A549 (cell line): ENCODE measurements at places on chromosomes 7 and 10. TPM values are rescaled to one million over a fixed set of nuclear protein-coding genes. Genes with fewer than 3 reads are reported as not detected.

The ASNS gene
- 55.9 to 73.7 TPM (median 55.9 TPM) in 3 replicates for polyA plus RNA-seq

The CNPY4 gene
- polyA plus RNA-seq = 16.8 to 26.2 TPM (median 22.8 TPM) in 3 replicates

The OR2A7 gene
- not detected in 3 replicates for polyA plus RNA-seq

The GNGT1 gene
- not detected in 3 replicates for polyA plus RNA-seq

The CUL1 gene
- polyA plus RNA-seq = 55.1 to 57.9 TPM (median 56.8 TPM) in 3 replicates

The SLC26A3 gene
- polyA plus RNA-seq = not detected in 3 replicates

The NODAL gene
- polyA plus RNA-seq = not detected in 3 replicates

The SPACDR gene
- polyA plus RNA-seq = 0.33 to 0.39 TPM (median 0.34 TPM) in 3 replicates

DNA sequence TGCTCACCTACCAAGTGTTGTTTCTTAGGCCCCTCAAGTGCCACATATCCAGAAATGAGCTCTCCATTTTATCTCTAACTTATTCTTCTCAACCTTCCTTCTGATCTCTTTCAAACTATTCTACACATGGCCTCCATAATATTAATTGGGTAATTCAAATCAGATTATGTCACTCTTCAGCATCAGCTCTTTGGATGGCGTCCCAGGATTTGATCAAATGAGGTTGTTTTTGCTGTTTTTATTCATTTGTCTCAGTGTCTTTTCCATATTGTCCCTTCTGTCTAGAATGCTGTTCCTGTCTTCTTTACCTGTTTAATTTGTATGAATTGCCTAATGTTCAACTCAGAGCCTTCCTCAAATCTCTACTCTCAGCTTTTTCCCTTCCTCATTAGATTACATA is 234.6 kb upstream of the CXCL12 start:
- no peak for DNase-seq

- DNase-seq = no peak
These were observed 473 bp downstream of the PPP1R9A start for GRCh38 chr7:94907811-94908322.

GRCh38 chr10:4102802-4103344 is 317.9 kb upstream of the KLF6 start:
- no peak for DNase-seq

- no peak for DNase-seq
These were observed 151.4 kb downstream of the PTPN20 start for GRCh38 chr10:47062441-47063200.

DNA sequence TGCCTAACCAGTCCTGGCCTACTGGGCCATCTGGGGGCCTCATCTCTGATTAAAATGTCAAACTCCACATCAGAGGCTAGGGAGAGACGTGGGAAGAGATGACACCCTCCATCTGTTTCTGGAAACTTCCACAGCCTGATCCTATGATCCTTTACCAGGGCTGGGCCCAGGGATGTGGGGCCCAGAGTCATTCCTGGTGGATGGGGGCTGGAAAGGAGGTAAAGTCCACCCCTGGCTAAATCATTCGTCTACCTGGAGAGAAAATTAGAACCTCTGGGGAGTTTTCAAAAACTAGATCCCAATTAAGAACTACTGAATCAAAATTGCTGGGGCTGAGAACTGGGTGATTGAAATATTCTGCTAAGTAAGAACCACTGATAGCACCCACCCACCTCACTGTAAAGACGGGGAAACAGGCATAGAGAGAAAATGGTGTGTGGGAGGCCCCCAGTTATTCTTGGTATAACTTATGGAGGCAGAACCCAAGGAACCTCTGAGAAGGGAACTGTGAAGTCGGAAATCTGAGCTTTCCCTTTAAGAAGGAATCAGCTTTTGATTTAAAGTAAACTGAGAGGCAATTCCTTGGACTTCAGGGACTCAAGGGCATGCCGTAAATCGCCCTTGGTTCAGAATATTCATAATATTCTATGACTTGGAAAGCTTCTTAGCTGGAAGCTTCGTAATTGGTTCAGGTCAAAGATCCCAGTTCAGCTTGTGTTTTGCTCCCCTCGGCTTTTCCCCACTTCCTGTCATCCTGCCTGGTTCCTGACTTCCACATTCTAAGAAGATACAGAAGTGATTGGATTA is 53.1 kb downstream of the PRKAG2 start:
- no peak for DNase-seq

- DNase-seq = no peak
These were observed 37.8 kb upstream of the FZD9 start for GRCh38 chr7:73395538-73396503.

GRCh38 chr7:84076219-84076618 is 118.4 kb downstream of the SEMA3A start:
- DNase-seq = no peak

- no peak for DNase-seq
These were observed 340.0 kb downstream of the ELMO1 start for GRCh38 chr7:37108615-37109014.

GRCh38 chr7:66929935-66930334 is 8.9 kb downstream of the TMEM248 start:
- DNase-seq = no peak

DNA sequence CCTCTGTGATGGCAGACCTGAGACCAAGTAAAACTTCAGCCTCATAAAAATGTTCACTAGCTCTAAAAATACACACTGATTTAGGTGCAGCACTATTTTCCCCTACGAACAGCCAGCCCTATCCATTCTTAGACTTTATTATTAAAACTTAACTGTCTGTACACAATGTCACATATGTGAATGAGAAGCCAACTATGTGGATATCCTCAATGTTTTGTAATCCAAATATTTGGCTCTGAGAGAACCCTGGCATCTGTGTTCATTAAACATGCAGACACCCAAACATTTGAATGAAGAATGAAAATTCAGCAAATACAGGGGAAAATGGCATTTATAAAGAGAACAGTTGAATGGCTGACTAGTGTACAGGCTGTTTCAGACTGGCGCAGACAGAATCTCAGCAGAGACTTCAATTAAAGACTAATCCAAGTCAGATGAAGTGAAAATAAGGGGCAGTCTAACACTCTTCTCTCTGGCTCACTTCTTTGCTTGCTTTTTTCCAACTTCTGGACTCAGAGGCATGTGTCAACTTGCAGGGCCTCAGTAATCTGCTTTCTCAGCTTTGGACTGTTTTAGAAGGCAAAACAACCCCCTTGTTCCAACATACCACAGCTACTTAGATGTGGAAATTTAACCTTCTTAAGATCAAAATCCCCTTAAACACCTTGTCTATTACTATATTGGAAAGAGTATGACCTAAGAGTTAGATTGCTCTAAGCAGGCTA is 47.4 kb upstream of the FAM180A start:
- no peak for DNase-seq

- no peak for DNase-seq
These were observed 115.2 kb downstream of the RAB18 start for GRCh38 chr10:27619329-27619728.

- no peak for DNase-seq
These were observed 80.2 kb downstream of the KMT2C start for GRCh38 chr7:152355474-152356057.

- DNase-seq = no peak
These were observed 93.4 kb downstream of the ZNF33B start for GRCh38 chr10:42544945-42545344.

GRCh38 chr10:11462071-11462470 is 149.4 kb downstream of the USP6NL start:
- DNase-seq = no peak

DNA sequence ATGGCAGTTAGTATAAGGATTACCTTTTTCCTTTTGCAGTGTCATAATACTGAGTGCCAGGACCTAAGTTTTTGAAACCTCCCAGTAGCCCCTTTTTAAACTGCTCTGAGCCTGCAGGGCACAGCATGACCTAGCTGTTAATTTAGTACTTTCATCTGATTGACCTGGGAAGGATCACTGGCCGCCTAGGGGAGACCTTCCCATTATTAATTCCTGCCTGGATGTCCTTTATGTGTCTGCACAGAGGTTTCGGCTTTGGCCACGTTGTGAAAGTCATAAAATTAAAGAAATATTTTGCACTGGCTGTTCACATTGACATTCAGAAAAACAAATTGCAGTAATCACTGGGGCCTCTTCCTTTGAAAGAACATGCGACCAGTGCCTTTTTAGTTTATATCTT is 290.2 kb downstream of the SDK1 start:
- DNase-seq = no peak

- no peak for DNase-seq
These were observed 101.6 kb downstream of the DYNC2I1 start for GRCh38 chr7:158957921-158958491.

DNA sequence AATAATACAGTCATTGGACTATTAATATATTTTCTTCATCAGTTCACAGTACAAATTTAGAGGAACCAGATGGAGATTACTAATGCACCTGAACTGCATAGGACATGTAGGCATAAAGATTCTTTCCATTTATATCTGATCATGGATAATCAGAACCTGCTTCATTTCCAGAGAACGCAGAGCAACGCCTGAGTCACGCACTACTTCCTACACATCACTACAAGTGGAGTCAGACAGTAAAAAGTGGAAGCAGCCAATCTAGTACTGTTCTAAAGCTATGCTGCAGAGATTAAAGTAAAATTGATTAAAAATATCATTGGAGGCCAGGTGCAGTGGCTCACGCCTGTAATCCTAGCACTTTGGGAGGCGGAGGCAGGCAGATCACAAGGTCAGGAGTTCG is 43.3 kb downstream of the BRI3 start:
- no peak for DNase-seq

GRCh38 chr7:12504149-12504548 is 66.4 kb upstream of the SCIN start:
- DNase-seq = no peak

DNA sequence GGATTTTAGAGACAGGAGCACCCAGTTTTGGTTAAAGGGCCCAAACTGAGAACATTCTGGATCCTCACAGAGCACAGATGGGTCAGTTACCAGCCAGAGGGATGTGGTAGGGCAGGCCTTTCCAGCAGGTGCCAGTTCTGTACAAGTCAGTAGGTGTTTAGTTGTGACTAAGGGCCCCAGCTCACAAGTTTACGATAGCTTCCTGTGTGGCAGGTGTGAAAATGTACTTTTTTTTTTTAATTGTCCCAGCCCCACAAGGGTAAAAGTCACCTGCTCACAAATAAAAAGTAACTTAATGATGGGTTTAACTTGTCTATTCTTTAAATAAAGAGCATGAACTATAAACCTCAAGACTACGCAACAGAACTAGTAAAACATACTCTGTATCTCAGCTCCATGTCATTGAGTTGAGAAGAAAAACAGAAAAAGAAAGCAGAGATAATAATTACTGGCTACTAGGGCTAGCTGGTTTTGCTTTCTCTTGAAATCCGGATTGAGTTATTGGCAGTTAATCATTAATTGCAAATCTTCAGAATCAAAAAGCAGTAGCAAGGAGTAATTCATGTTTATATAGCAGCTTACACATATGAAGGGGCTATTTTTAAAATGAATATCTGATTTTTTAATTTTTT is 15.4 kb downstream of the NFE2L3 start:
- no peak for DNase-seq

DNA sequence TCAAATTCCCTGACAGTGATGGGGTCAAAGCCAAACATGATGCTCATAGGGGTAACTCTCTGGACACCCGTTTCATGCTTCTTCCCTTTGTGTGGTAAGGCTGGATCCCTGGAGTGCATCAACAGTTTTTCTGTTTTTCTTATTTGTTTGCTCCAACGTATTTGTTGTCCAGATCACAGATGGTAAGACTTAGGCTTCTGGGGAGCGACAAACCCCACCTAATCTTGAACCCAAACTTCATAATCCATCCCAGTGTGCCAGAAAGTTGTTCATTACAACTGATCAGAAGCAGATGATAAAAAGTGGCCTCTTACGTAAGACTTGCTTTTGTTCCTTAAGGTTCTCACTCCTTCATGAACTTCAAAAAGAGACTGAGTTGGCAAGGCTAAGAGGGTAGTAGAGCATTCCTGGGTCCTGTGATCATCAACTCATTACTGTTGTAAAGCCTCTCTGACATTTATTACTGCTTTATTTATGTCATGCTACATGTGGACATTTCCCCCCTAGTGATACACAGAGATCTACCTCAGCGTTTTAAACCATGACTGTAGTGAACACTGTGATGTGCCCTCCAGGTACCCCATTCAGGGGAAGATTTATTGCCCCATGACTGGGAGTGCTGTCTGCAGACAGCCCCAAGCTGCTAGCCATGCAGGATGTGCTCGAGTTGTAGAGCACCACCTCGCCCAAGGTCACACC is 125.6 kb downstream of the CCDC71L start:
- no peak for DNase-seq

- no peak for DNase-seq
These were observed 37.9 kb upstream of the DNAJB12 start for GRCh38 chr10:72392571-72392970.

DNA sequence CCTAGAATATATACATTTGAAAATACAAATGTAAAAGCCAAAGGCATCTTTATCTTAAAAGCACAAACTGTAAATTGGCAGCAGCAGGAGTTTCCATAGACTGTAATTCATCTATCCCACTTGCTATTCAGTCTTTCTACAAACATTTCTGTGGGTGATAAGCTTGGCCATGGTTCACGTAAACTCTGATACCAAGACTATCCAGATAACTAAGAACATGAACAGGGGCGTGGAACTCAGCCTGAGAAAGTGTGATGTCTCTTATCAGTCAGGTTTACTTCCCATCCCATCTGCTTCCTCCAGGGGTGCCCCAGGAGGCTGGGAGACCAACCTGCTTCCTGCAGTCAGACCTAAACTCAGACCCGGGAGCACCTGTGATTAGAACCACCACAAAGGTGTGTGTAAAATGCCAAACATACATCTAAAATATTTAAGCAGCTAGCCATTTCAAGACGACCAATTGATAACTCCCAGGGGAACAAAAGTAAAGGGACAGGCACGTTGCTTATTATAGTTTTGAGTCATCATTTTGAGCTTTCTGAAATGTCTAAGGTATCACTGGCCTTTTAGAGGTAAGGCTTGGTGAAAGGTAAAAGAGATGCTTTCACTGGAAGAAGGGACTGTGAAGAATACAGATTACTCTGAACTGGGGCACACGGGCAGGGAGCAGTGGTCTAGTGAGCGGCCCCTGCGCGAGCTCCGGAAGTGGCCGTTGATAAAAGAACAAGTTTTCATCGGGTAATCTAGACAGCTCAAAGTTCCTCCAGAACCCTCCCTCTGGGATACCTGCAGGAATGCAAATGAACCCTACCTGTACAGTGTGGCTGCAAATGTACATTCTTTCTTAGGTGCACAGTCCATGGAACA is 51.5 kb downstream of the RSU1 start:
- DNase-seq = no peak

- no peak for DNase-seq
These were observed 75.1 kb downstream of the SEMA3D start for GRCh38 chr7:85111761-85112160.

DNA sequence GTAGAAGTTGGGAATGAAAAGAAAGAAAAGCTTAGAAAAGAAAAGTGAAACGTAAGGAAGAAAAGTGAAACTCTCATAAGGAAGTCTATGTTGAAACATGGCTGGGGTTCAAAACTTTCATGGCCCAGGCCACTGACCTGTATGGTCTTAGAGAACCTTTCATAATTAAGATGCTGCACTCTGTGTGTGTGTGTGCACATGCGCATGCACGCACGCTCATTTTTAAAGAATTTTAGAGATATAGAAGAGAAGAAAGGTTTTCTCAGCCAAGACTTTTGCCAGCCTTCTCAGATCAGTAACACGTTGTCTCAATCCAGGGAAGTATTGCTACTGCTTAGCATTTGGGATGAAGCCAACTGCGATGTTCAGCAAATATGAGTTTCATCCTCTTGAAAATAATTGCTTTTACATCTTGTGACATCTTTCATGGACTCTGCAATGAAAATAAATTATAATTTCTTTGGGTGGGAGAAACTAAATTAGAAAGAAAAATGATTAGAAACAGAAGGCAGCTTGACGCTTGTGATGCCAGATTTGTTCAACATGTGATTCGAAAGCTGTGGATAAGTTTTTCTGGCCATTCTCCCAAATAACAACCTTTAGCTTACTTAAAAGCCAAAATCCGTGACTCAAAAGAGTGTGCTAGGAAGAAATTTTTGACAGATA is 16.2 kb upstream of the SLC26A4 start:
- no peak for DNase-seq

GRCh38 chr7:2519119-2519930 is at the start of gene LFNG:
LFNG (plus strand) TSS chr7:2519774; CDS start chr7:2519862, 88 bp downstream.
- peak; percentile 92 for DNase-seq
